ENCODE measurements at places on chromosomes 11 and 22.

GRCh38 chr22:36951746-36952145 lies 38.3 kb downstream of the CSF2RB start:
- DNase-seq: no peak

DNA sequence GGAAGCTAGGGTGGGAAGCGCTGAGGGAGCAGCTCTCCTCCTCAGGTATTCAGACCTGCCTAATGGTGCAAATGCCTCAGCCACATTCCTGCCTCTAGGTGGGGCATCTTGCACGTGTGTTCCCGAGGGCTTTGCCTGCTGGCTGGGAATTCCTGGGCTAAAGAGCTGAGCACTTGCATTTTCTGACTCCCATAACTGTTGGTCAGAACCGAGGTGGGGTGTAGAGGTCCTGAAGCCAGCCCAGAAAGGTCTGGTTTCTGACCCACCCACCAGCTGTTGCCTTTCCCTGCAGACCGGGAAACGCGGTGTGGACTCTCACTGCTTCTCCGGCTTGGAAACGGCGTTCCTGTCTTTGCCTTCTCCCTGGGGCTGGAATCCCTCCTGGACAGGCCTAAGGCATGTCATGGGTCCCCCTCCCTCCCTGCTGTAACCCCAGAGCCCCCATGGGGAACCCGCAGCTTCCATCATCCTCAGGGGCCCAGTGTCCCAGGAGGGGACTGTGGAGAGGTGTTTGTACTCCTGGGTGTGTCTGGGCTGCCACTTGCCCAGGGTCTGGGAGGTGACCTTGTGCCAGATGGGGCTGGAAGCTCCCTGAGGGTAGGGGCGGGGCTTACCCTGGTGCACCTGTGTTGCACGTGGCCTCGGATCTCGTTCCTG lies 24.0 kb upstream of the SMIM38 start:
- DNase-seq: peak; percentile 43

DNA sequence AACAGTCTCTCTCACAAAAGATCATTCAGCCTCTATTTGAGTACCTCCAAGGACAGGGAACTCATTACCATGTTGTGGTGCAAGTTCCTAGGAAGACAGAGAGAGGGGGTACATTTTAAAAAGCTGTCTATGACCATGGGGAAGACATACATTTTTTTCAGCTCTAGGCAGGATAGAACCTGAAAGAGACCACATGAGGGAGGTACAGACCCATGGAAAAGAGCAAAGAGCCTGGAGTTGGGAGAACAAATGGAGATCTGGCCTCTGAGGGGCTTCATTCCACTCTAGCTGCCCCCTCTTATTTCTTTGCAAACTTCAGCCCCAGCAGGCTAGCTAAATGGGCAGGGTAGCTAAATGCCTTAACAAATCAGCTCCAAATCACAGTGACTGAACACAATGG lies 36.3 kb downstream of the KCNC1 start:
- no peak for DNase-seq

DNA sequence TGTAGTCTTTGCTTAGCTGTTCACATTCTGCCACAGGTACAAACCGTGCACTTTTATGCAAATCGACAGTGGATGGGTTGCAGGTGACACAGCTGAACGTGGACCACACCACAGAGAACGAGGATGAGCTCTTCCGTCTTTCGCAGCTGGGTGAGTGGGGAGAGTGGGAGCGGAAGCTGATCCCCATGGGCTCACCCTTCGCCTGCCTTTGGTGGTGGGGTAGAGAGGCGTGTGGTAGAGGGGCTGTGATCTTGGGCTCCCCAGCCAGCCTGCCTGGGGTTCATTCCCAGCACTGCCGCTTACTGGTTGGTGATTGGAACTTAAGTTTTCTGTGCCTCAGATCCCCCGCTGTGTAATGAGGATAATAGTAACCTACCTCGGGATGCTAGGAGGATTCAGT lies 19.1 kb downstream of the TAB1 start:
- DNase-seq: no peak

DNA sequence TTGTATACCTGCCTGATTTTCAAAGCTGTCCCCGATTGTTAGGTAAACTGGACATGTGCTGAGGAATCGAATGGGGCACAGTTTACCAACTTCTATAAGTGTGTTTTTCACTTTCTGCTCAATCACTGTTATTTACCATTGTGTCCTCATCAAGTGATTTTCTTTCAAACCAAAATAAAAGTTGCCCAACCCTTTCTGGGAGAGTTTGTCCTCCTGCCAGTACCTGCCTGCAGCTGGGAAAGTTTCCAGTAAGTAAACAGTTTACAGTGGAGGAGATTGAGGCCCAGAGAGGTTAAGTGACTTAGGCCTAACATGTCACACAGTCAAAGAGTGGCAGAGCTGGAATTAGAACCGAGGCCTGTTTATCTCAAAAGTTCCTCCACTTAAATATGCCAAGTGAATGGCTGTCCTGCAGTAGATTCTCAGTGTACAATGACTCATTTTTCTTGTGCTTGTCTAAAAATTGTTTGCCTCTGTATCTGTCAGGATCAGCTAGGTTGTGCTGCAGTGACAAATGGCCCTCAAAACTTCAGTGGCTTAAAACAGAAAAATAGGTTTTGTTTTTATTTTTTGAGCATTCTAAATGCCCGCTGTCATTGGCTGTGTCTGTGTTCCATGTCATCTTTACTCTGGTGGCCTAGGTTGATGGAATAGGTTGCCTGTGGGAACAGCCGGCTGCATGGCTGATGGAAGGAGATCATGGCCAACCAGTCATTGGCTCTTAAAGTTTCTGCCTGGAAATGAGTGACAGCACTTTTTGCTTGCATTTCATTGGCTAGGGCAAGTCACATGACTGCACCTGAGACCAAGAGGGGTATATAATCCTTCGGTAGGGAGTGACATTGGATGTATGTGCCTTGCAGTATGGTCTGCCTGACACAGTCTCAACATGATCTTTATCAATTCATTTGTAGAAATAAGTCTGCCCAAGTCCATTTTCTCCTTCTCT lies 61.8 kb upstream of the CRYBB3 start:
- no peak for DNase-seq

DNA sequence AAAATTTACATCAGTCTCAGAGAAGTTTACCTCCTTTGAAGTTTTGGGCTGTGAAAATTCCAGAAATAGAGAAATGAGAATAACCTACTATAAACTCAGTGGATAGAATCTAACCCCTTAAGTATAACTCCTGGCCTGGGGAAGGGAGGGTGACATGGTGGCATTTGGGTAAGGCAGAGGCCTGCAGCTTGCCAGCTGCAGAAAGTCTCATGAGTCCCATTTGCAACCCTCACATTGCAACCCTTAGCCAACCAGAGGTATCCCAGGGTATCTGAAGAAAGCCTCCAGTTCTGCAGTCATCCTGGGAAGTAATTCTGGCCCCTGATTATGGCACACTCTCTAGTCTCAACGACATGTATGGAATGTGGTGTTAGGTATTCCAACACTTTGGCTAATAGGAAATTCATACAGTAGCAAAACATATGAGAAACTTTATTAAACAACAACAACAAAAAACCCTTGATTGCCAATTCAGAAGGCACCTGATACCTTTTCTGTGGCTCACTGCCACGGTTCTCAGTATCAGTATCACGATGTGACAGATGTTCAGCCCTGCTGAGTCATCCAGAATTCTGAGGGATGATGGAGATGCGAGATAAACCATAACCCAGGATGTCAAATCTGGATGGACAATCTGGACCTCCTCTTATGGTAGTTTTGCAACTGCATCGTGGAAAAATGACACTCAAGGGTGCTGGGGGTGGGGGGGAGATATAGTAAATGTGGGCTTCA lies 743.4 kb downstream of the NELL1 start:
- no peak for DNase-seq

GRCh38 chr22:40651057-40651456 lies 14.5 kb upstream of the MRTFA start:
- no peak for DNase-seq

GRCh38 chr11:104873252-104873651 lies 25.0 kb downstream of the CASP12 start:
- no peak for DNase-seq

GRCh38 chr11:66363805-66364535 lies 7.6 kb downstream of the SLC29A2 start:
- DNase-seq: no peak

- no peak for DNase-seq
Measured at GRCh38 chr11:8384199-8384821, 120.6 kb upstream of the LMO1 start.

- no peak for DNase-seq
Measured at GRCh38 chr11:19283991-19284390, 43.2 kb upstream of the E2F8 start.

- DNase-seq: no peak
Measured at GRCh38 chr22:33539902-33540751, 380.1 kb downstream of the LARGE1 start.

DNA sequence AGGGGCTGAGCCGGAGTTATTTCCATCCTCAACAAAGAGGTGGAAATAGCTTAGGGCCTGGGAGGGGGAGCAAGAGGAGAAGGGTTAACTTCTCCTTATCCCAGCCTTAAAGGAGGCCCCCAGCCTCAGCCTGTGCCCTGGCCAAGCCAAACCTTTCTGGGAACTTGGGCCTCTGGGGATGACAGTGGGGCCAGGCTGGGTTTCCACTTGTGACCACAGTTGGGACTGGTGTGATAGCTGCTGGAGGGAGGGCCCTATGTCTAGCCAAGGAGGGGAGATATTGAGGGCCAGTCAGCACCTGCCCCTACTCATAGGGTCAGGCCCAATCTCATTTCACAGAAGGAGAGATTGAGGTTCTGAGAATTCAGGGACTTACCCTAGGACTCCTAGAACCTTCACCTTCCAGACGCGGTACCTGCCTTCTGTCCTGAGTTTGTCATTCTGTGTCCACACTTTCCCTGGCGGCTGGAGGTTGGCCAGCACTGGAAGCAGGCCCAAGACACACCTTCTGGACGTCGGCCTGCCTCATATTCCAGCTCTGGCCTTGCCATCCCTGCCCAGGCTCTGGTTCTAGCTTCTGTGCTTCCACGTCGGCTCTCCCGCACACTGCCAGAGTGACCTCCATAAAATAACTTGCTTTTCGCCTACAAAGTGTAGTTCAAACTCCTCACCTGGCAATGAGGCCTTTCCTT lies 3.1 kb downstream of the RELT start:
- no peak for DNase-seq

- DNase-seq: peak; percentile 81
Measured at GRCh38 chr22:47395481-47395880, 633.0 kb downstream of the TBC1D22A start.

- peak; percentile 58 for DNase-seq
Measured at GRCh38 chr11:45900916-45901617, 6.0 kb downstream of the FREY1 start.

GRCh38 chr11:80856066-80856465 lies 1415.2 kb upstream of the TENM4 start:
- DNase-seq: no peak

- no peak for DNase-seq
Measured at GRCh38 chr11:75174781-75175370, 24.0 kb downstream of the SLCO2B1 start.

DNA sequence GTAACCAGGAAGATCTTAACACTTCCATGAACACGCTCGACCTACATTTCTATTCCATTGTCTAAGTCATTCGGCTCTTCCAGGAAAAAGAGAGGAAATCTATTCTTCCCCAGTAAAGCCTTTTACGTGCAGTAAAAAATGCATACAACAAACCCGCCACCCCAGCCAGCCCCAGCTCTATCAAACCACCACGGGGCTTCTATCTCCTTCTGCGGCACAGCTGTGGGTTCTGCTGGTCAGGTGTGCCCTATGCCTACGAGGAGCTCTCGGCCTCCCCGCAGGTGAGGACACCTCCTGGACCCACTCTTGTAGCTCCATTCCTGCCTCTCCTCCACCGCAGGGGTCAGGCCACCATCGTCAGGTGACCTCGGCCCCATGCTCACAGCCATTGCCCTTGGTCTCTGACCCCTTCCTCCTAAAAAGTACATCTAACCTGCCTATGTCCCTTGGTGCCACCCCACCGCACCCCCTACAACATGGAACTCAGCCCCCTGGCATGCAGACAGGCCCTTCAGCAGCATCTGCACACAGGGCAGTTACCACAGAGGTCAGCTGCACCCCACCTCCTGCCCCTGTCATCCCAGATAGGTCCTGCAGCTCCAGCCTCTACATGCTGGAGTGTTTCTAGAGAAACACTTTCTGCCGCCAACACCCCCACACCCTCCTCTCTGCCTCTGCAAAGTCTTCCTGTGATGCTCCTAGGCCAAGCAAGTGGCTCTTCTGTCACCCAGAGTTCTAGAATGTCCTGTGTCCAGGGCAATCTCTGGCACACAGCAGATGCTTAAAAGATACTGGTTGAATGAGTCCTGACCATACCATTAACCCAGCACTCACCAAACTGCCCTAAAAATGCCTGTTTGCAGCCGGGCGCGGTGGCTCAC lies 3.1 kb downstream of the DEAF1 start:
- no peak for DNase-seq

- no peak for DNase-seq
Measured at GRCh38 chr11:126318574-126319373, 14.9 kb downstream of the DCPS start.

- no peak for DNase-seq
Measured at GRCh38 chr22:19825904-19826618, 28.6 kb downstream of the GNB1L start.

DNA sequence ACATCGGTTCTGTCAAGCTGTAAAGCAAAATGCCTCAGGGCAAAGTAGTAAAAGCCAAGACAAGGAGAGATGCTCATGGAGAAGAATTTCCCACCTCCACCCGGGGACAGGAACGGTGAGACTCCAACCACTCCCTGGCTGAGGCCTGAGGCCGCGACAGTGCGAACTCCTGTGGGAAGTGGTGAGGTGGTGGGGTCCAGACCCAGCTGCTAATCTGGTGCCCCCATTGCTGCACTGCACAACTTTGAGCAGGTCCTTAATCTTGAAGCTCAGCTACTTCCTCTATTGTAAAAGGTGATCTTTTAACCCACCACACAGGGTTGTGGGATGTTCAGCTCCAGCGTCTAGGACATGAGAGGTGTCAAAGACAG lies 83.9 kb downstream of the ZC3H12C start:
- DNase-seq: no peak

DNA sequence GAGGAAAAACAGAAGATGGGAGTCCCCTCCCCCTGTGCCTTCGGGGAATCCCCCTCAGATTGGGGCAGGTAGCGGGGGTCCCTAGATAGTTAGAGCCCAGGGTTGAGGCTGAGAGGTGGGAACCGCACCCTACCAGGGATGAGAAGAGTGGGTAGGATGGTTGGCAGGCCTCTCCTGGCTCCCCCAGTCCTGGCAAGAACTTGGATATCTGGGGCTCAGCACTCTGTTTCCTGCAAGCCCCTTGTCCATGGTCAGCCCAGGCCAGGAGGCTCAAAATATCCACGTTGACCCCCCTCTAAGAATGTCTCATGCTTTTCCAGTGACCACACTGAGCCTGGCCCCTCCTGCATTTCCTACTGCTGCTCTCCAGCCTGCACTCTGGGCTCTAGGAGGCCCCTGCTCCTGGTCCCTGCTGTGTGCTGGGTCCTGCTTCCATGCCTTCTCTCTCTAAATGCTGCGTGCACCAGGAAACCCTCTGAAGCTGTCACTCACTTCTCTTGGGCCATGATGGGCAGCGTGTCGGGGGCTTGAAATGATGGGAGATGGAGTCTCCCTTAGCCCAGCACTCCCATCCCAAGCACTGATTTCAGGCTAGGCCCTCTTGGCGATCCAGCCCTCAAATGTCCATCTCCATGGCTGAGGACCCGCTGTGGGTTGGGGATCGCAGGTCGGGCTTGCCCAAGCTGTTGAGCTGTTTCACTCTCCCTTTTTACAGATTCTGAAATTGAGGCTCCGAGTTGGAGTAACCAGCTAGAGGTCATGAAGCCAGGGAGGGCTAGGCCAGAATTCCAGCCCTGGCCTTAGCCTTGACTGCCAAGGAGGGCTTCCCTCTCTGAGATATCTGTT lies 2.0 kb downstream of the MAP3K11 start:
- no peak for DNase-seq

GRCh38 chr11:119505861-119506260 lies 82.9 kb upstream of the THY1 start:
- DNase-seq: no peak

- DNase-seq: peak; percentile 57
Measured at GRCh38 chr11:10856689-10857458, 979 bp downstream of the ZBED5 start.
